Dermis blood vessel endothelial cell (primary cell): ENCODE measurements at places on chromosomes 4 and X. TPM values are rescaled to one million over a fixed set of nuclear protein-coding genes. Genes with fewer than 3 reads are reported as not detected.

DNA sequence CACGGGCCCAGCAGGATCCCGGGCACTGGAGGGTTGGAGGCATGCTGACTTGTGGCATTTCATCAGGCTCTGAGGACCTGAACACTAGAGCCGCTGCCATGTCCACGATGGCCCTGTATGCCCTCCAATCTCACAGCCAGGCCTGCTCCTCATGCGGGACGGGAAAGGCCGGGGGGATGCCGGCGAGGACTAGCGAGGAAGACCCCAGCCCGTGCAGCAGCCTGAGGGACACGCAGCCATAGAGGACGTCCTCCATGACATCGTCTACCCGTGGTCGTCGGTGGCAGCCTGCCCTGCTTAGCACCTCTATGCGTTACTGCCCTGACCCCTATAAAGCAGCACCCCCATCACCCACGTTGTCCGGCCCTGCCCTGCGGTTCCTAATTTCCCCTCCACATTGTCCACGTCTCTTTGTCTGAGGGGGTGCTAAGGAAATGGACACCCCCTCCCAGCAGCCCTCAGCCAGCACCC is 32.6 kb downstream of the HMX1 start:
- no peak for DNase-seq

- no peak for DNase-seq
These were observed 2.3 kb downstream of the ODAM start for GRCh38 chr4:70197842-70198241.

DNA sequence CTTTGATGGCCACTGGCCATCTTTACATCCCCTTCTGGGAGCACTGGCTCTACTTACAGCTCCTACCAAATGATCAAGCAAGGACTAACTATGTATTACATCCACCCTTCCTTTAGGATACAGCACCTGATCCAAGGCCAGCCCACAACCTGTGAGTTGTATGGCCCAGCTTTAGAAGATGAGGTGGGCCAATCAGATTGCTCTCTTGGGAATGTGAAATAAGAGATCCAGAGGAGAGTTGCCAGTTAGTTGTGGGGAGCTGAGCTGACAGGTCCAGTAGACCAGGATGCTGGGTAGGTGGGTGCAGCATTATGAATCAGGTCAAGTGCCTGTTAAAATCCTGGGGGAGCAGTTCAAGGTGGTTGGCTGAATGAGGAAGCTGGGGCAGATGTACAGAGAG is 111.5 kb downstream of the GNL3L start:
- no peak for DNase-seq

TMSB15C gene
- total RNA-seq = 2.3 and 4.3 TPM in 2 replicates

DNA sequence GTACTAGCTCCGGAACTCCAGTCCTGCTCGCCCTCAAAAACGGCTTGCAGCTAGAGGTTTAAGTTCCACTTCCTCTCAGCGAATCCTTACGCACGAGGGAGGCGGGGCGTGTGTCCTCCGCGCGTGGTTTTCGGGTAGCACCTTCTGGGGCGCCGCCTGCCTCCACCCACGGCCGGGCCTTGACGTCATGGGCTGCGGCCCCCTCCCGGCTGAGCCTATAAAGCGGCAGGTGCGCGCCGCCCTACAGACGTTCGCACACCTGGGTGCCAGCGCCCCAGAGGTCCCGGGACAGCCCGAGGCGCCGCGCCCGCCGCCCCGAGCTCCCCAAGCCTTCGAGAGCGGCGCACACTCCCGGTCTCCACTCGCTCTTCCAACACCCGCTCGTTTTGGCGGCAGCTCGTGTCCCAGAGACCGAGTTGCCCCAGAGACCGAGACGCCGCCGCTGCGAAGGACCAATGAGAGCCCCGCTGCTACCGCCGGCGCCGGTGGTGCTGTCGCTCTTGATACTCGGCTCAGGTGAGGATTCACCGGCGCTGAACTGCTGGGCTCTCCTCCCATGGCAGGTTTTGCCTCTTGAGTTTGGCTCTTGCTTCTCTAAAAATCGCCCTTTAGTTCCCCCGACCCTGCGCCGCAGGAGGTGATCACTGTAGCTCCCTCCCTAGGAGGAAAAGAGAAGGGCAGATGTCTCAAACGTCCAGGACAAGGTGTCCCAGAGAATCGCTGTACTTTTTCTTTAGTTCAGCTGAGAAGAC is at the start of gene AREG:
Gene AREG (plus strand): TSS at position 246 of the 752 bp plus-strand sequence. CDS start 210 bp downstream, at position 456.
- DNase-seq = peak; percentile 68

DNA sequence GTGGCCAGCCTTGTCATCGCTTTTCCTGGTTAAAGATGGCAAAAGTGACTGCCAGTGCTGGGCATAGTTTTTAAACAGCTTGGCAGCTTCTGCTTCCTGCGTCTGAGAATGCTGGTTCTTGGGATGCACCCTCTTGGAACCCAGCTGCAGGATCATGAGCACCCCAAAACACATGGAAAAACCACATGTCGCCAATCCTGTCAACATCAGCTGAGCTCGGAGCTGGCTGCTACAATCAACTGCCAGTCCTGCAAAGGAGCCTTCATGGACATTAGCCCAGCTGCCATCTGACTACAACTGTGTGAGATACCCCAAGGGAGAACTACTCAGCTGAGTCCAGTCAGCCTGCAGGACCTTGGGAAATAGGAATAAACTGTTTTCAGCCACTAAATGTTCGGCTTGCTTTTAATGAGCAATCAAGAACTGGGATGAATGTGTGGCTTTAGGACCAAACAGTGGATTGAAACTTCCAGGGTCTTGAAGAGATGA is 31.0 kb downstream of the OSTC start:
- no peak for DNase-seq

DNA sequence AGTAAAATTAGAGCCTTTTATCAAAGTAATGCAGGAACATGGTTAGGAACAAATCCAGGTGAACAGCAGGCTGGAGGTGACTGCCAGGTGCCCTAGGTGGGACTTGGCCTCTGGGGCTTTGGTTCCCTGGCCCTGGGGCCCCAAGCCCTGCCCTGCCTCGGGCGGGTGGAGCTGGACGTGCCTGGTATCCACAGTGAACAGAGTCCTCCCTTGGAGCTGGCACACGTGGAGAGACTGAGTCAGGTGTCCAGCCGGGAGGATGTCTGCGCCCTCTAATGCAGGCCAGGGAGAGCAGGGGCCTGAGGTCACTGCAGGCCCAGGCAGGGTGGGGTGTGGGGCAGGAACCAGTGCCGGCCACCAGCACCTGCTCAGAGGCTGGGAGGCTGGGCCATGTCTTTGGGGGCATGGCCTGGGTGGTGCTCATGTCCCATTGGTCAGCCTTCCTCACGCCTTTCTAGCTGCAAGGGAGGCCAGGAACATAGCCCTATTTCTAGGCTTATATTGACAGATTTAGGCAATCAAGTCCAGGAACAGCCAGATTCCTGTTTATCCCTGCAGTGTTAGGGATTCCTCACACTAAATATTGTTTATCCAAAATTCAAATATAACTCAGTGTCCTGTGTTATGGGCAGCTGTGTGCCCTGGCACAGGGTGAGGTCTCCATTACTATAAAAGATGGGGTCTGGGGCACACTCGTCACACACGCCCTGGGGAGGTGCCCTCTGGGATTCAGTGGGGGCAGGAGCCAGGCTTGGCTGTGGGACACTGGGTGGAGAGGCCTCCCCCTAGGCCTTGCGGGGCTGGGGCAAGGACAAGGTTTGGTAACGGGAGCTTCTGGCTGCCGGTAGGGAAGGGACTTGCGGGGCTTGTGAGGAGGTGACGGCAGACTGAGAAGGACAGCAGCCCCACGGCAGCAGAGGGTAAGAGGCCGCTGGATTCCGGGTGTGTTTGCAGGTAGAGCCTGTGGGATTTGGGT is 14.3 kb upstream of the NAT8L start:
- DNase-seq = no peak

LIMCH1 gene
- total RNA-seq = 44.5 and 53.8 TPM in 2 replicates

TBC1D9 gene
- total RNA-seq = 76.6 and 83.4 TPM in 2 replicates

NALF2 gene
- 0.05 and 2.9 TPM in 2 replicates for total RNA-seq

DNA sequence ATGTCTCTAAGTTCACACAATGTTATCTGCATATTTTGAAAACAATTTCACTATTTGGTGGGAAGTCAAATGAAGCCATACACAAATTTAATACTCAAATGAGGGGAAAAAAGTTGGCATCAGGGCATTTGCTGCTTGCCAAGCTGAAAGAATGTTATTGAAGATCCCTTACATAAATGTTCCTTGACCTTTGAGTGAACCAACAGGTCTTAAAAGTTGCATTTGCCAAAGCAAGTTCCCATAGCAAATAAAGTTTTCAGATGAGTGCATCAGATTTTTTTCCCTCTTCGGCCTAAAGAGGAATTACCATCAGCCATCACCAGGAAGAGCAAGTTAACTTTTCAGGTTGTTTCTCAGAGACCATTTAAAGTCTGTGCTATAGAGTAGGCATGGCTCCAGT is 115.9 kb downstream of the COX18 start:
- no peak for DNase-seq

- no peak for DNase-seq
These were observed 49.8 kb upstream of the CAMK2D start for GRCh38 chr4:113811359-113811758.

DNA sequence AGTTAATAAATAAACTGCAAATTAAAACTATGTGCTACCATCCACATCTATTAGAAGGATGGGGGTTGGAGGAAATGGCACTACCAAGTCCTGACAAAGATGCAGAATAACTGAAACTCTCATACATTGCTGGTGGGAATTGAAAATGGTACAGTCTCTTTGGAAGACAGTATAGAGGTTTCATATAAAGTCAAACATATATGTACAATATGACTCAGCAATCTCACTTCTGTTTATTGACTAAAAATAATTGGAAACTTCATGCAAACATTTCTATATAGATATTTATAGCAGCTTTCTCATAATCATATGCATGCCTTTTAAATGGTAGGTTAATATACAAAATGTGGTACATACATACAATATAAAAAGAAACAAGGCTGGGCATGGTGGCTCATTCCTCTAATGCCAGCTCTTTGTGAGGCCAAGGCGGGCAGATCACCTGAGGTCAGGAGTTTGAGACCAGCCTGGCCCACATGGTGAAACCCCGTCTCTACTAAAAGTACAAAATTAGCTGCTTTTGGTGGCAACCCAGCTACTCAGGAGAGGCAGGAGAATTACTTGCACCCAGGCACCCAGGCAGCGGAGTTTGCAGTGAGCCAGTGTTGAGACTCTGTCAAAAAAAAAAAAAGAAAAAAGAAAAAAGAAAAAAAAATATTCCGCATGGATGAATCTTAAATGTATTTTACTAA is 225.0 kb upstream of the CXXC4 start:
- DNase-seq = no peak

DNA sequence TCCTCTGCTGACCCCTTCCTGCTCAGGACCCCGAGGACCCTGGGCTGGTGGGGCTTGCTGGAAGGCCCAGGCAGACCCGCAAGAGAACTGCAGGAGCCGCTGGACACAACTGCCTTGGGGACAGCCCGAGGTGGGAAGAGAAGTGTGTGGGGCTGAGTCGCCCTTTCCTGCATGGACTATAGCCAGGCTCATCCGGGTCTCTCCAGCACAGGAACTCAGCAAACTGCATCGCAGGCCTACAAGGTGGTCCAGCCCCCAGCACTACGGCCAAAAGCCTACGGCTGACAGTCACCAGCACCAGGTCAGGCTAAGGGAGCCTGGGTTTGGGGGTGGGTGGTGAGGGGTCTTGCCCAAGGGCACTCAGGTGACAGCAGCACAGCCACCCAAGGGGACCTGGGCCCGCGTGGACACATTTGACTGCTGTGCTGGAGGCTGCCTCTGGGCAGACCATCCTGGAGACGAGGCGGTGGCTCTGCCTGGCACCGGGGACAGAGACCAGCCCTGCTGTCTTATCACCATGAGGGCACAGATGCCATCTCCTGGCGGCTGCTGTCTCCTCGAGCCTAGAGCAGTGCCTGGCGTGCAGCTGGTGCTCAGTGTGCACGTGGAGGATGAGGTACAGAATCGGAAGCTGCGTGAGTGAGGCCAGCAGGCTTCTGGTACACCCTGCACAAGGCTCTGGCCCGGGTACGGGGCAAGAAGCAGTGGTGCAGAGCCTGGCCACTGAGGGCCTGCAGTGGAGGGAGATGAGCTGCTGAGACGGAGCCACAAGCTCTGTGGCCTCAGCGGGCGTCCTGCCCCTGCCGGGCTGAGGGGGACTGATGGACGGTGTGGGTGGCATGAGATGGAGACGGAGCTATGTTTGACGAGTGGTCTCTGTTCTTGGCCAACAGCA is 15.1 kb downstream of the LRPAP1 start:
- DNase-seq = peak; percentile 55

ATP1B4 gene
- total RNA-seq = not detected in 2 replicates

GRCh38 chrX:108299101-108299591 is 139.1 kb downstream of the COL4A6 start:
- peak; percentile 23 for DNase-seq

HSD17B10 gene
- total RNA-seq = 79.3 and 83.7 TPM in 2 replicates

CENPI gene
- 10.7 and 30.2 TPM in 2 replicates for total RNA-seq

CXCL6 gene
- total RNA-seq = 0.37 and 0.68 TPM in 2 replicates

DNA sequence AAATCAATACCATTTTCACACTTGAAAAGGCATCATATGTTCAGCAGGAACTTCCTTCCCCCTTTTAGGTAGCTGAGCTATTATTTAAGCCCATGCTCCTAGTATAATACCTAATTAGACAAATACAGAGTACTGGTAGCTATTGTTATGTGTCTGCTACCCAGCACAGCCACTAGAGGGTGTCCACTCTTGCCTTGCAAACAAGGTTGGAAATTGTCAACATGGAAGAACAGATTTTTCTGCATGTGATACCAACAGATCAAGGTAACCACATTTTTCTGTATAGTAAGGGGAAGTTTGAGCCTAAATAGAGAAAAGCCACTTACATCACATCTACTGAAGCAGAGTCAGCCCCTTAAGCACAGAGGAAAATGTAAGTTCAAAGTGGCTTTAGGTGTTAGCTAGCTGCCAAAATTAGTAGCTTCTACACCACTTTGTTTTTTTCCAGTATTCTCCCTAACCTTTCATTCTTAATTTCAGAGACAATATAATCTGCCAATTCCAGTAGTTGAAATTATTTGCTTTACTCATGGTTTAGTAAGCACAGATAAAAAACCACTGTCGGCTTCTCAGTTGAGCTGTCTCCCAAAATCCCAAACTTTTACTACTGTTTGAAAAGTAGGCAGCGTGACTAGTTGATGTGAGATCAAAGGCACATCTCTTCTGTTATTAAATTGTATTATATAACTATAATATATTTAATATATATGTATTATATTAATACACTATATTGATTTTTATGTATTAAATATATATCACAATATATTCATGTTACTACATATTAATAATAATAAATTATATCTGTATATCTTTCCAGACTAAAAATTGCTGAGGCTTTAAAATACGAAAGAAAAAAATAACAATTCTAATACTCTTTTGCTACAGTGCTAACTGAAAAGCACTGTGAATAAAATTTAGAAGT is 38.2 kb downstream of the EDNRA start:
- peak; percentile 86 for DNase-seq

MAGEB5 gene
- total RNA-seq = not detected in 2 replicates
